ENCODE measurements at places on chromosomes 12 and 14. TPM values are rescaled to one million over a fixed set of nuclear protein-coding genes. Genes with fewer than 3 reads are reported as not detected.

Gene ZFC3H1
- total RNA-seq: 88.8 TPM

GRCh38 chr12:24185782-24186181 lies 236.3 kb upstream of the SOX5 start:
- DNase-seq: no peak

- no peak for DNase-seq
Observed at GRCh38 chr14:32932914-32933628, 5.6 kb upstream of the NPAS3 start.

Gene ALDH1L2
- total RNA-seq: 0.36 TPM

DNA sequence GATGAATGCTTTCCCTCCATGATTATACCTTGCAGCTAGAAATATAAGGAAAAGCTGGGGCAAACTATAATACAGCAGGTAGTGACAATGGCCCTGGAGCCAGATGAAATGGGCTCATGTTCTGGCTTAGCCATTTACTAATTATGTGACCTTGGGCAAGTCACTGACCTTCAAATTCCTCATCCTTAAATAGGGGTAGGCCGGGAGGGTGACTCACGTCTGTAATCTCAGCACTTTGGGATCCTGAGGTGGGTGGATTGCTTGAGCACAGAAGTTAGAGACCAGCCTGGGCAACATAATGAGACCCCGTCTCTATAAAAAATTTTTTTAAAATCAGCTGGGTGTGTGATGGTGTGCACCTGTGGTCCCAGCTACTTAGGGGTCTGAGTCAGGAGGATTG lies 155.4 kb downstream of the C12orf75 start:
- DNase-seq: no peak

Gene CEP128
- 11.5 TPM for total RNA-seq

DNA sequence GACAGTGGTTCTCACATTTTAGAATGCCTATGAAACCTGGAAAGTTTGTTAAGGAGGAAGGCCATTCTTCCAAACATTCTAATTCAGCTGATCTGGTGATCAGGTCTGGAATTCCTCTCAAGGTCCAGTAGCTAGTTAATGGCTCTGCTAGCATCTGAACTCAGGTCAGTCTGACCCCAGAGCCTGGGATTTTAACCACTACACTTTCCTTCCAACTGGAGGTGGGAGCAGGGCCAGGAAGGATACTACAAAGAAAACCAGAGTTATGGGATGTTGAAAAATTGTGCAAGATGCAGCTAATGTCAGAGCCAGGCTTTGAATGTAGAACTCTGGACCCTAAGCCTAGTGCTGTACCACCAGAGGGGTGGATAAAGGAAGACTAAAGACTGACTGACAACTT lies 73.6 kb upstream of the NID2 start:
- no peak for DNase-seq

DNA sequence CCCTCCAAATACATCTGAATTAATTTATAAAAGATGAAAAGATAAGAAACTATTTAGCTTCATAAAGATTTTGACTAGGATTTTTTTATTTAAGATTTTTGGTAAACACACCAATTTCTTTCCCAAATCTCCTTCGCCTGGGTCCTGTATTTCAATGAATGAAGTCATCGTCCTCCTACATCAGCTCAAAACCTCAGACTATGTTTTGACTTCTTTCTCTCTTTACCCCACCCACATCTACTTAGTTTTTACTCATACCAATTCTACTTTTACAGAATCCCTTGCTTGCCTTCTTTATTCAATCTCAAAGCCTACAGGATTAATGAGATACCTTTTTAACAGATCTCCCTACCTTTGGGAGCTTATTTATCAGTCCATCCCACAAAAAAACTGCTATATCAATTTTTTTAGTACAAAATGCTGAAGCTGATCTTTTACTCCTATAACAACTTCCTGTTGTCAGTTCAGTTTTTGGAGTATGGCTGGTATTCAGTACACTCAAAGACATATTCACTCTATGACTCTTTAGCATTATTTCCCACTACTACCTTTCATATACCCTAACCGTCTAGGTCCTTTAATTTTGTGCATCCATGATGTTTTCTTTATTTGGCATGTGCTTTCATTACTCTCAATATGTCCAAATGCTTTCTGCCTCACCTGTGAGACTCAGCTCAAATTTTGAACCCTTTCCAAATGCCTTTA lies 18.7 kb upstream of the CCDC91 start:
- DNase-seq: no peak

- DNase-seq: no peak
Observed at GRCh38 chr12:113420996-113421595, 1.1 kb upstream of the SDSL start.

DNA sequence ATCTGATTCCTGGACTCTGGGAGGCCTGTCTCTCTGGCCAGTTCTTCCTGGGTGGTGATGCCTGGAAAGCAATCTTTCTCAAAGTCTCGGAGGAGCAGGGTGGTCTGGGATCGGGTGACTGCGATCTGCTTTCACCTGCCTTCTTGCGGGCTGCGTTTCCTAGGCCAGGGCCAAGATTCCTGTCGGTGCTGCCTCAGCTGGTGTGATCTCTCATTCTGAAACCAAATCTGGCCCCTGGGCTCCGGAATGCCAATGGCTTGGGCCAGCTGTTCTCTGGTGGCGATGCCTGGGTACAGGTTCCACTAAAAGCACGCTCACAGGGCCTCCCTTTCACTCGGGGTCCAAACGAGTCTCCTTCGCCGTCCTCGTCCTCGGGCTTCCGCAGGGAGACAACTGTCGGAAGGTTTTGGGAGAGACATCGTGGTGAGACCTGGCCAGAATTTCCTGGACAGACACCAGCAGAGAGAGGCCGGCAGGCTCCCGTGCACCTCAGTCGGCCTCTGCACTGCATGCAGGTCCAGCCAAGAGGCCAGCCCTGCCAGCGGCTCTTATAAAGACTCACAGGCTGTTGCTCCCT lies 187.1 kb downstream of the ALG10 start:
- DNase-seq: no peak

GRCh38 chr14:106790189-106791036 lies 1264.0 kb downstream of the TMEM121 start:
- peak; percentile 77 for DNase-seq

Gene PPP2R5E
- total RNA-seq: 31.2 TPM

DNA sequence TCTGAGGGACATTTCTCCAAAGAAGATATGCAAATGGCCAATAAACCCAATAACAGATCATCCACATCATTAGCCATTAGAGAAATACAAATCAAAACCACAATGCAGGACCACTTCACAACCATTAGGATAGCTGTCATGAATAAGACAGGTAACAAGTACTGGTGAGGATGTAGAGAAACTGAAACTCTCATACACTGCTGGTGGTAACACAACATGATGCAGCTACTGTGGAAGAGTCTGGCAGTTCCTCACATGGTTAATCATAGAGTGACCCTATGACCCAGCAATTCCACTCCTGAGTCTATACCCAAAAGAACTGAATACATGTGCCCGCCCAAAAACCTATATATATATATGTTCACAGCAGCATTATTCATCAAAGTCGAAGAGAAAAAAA lies 39.0 kb downstream of the TTC9 start:
- DNase-seq: no peak

Gene ADCK1
- 2.8 TPM for total RNA-seq

GRCh38 chr14:74620497-74620921 lies 8.5 kb upstream of the LTBP2 start:
- DNase-seq: no peak

DNA sequence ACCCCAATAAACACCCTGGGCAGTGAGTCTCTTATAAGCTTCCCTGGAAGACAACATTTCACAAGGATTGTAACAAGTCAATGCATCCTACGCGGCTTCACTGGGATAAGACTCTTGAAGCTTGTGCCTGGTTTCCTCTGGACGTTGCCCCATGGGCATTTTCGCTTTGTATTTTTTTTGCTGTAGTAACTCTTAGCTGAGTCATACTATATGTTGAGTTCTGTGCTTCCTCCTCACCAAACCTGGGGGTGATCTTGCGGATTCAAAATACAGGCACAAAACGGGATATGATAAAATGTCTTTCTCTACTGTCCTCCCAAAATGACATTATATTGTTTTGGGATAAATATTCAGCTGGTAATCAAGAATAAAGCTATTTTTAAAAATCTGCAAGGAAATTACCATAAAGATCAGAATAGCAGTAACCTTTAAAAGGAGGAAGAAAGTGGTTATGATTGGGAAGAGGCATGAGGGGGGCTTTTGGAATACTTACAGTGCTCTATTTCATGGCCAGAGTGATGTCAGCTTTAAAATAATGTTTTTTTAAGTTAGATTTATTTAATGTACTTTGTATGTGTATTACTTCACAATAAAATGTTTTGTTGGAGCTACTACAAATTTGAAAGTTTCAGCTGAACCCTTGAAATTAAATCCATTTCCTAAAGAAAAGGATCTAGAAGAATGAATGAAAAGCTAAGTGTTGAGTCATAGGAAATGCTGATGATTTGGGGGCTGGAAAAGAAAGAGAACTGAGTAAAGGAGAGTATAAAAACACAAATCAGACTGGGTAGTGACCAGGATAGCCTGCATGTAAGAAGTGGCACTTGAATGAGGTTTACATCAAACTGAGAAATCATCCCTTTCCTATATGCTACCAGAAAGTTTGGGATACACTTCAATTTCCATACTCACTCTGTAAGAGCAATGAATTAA lies 14.7 kb downstream of the BTBD7 start:
- no peak for DNase-seq

GRCh38 chr14:98958048-98958631 lies 313.9 kb downstream of the BCL11B start:
- no peak for DNase-seq

GRCh38 chr12:50261654-50262053 lies 21.7 kb downstream of the LIMA1 start:
- no peak for DNase-seq

Gene PRB2
- not detected for total RNA-seq

GRCh38 chr12:70251226-70251625 lies 8.0 kb downstream of the CNOT2 start:
- DNase-seq: no peak

Gene POTEM
- not detected for total RNA-seq

- DNase-seq: no peak
Observed at GRCh38 chr12:53752621-53753020, 842 bp upstream of the CISTR start.

DNA sequence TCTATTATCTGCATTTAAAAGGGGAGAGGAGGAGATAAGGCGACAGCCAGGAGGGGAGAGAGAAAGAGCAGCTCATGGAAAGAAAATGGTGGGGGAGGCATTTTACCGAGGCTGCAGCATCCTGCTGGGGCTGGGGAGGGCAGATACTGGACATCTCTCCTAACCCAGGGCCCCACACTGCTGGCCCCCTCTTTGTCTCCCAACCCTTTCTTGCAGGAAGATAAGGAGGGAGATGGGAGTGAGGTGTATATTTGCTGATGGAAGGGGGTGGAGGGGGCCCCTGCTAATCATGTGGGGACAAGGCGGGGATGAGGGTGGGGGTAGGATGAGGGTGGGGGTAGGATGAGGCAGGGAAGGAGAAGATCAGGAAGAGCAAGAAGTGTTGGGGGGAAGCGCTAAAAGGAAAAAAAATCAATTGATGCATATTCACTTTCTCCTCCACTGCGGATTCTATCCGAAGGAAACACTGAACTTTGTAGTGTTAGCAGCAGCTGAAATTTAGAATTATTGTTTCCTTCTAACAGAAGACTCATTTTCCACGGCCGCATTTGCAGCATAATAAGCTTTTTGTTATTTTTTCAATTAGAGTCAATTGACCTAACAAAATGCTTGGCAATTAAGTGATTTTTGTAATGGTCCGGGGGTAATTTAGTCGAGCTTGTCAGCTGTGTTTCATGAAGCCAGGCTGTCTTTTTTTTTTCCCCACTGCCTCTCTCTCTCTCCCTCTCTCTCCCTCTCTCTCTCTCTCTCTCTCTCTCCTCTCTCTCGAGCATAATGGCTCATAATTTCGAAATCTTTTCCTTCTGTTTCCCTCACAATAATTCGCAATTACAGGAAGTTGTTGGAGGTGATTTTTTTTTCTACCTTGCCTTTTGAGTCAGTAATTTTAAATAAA lies 1134.6 kb downstream of the BCL11B start:
- no peak for DNase-seq

Gene PPP4R4
- 8.7 TPM for total RNA-seq

GRCh38 chr12:29769162-29769858 lies 14.4 kb downstream of the TMTC1 start:
- no peak for DNase-seq

DNA sequence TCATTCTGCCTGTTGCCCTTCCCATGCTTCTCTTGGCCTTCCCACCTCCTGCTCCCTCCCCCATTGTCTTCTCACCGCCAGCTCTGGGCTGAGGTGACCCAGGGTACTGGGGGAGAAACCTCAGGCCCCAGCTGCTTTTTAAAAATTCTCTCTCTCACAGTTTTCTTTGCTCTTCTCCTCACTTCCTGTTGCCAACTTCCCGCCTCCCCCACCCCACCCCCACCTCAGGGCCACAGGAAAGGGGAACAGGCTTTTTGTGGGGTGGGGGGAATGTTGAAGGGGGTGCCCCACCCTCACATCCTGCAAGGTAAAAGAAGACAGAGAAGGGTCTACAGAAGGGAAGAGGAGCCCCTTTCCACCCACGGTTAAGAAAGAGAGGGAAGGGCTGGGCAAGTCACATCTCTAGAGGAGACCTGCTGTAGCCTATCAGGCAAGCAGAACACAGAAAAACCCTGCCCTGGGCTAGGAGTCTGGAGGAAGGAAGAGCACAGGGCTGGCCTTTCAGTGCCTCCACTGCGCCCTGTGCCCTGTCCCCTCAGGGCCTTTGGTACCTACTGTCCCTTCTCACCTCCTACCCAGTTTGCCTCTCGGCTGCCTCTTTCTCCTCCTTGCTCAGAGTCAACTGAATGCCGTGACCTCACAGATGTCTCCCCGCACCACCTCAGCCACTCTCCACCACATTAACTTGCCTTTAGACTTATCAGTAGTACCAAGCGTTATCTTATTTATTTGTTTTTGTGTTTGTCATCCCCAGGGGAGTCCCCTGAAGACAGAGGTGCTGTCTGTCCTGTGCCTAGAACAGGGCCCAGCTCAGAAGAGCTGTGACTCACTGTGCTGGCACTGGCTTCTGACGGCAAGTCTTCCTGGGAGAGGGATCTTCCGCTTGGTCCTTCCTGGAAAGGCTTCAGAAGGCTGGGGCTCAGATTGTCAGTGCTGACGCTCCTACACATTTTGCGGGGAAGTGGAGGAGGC lies 1.7 kb downstream of the ARHGAP9 start:
- DNase-seq: peak; percentile 77

GRCh38 chr12:67999244-67999643 lies 10.0 kb downstream of the IFNG-AS1 start:
- DNase-seq: no peak

Gene ABCC9
- total RNA-seq: not detected

DNA sequence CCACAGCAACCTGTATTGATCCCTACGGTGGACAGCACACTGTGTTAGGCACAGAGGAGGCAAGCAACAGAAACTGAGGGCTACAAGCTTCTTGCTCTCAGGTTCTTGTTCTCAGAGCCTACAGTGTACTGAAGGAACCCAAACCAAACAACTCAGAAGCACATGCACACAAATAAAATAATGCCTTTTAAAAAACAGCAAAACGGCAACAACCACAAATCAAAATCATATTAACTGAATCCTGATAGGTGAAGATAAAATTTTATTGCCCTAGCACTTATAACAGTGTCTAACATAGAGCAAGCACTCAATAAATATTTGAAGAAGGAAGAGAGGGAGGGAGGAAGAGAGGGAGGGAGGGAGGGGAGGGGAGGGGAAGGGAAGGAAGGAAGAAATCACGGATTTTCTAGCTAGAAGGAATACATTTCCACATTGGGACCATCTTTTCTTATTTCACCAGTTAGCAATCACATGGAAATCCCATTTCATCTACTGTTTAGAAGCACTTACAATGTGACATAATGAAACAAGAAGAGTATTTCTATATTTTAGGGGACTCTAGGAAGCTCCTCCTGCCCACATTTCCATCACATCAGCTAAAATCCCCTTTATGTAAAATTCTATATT lies 27.2 kb downstream of the DMAC2L start:
- DNase-seq: no peak

Gene PCNX1
- total RNA-seq: 107 TPM

Gene CCDC177
- not detected for total RNA-seq
